ENCODE measurements at places on chromosomes 4 and X.

GRCh38 chr4:48943387-48943786 lies 36.8 kb upstream of the OCIAD2 start:
- DNase-seq = no peak

GRCh38 chr4:65839164-65839931 lies 169.1 kb upstream of the EPHA5 start:
- no peak for DNase-seq

DNA sequence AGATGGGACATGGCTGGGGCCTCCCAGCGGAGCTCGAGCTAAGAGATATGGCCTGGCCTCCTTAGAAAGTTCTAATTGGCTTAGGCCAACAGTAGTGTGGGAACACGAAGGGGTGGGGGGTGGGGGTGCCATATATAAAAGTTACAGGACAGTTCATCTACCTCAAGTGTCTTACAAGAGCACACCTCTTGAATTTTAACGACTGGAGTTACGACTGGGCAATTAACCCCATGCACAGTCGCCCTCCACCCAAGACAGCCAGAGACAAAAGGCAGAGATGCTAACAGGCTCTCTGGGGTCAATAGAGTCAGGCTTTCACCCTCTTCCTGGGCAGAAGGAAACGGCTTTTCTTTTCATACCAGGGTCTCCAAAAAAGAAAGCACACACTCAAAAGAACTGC lies 302.2 kb downstream of the BCOR start:
- DNase-seq = no peak

DNA sequence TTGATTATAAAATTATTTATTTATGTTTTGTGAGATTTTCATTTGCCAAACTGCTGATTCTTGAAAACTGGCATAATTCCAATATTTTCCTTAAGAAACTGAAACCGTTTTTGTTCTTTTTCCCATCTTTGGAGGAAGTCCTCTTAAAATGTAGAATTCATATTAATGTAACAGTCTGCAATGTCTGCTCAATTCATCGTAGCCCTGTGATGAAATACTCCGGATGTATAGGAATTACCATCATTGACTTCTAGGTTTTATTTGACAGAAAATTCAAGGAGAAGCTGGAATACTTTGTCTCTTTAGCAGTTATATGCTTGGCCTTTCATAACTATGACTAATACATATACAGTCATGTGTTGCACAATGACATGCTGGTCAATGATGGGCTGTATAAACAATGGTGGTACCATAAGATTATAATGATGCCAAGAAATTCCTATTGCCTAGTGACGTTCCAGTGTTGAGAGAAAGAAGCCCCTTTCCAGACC lies 185.0 kb upstream of the GPRIN3 start:
- no peak for DNase-seq

DNA sequence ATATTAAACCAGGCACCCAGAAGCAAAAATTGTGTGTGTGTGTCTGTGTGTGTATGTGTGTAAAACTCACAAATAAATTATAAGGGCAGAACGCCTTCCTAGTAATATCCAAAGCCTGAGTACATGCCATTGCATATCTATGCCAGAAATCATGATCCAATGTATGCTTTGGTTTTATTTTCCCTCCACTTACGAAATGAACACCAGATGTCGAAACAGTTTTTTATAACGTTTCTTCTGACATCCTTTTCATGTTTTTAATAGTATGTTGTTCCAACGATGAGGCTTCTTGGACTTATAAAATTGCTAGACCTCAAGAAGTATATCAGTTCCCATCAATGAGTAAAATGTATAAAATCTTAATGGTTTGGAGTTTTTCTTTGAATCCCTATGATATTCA lies 55.4 kb downstream of the KCNIP4 start:
- DNase-seq = no peak

- DNase-seq = no peak
These were observed 1.5 kb downstream of the MAB21L2 start for GRCh38 chr4:150583287-150584110.

- DNase-seq = no peak
These were observed 241.0 kb downstream of the SLC39A8 start for GRCh38 chr4:102104278-102104677.
